ENCODE measurements at places on chromosomes 7 and 10. TPM values are rescaled to one million over a fixed set of nuclear protein-coding genes. Genes with fewer than 3 reads are reported as not detected.
A peak's percentile ranks its signal among the peaks of the same experiment; 100 is the strongest.

- peak; percentile 6 for DNase-seq
These were observed 780 bp downstream of the ALDH18A1 start for GRCh38 chr10:95655571-95656290.

DNA sequence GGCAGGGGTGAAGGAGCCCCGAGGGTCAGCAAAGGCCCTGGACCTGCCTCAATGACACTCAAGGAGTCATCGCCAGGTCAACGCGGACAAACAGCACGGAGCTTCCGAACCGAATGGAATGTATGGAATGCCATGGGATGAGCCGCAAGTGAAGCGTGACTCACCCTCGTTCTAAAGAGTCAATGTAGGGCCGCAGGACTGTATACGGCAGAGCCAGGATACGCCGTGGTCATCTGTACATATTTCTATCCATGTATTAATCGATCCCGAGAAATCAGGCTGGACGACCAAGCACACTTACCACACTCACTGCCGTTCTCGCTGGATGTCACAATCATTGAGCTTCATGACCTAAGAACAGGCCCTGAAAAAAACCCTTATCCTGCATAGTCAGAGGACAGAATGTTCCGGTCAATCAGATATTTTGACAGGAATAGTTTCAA lies 4.3 kb downstream of the SNX8 start:
- peak; percentile 95 for DNase-seq

DNA sequence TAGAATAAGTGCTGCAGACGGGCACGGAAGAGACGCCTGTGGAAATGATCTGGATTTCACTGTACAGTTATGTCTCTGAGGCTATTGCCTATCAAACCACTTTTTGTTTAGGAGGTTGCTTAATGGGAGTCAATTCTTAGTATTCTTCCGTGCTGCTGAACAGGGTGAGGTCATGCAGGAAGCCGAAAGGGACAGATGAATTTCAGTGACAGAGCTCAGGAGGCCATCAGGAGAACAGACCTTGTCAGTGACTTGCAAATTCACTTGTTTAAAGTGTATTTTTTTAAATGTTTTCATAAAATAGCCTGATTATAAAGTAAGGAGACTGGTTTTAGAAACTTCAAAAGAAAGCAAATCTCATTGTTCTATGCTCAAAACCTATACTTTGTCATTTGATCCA lies 58.9 kb downstream of the XRCC2 start:
- DNase-seq: no peak

DNA sequence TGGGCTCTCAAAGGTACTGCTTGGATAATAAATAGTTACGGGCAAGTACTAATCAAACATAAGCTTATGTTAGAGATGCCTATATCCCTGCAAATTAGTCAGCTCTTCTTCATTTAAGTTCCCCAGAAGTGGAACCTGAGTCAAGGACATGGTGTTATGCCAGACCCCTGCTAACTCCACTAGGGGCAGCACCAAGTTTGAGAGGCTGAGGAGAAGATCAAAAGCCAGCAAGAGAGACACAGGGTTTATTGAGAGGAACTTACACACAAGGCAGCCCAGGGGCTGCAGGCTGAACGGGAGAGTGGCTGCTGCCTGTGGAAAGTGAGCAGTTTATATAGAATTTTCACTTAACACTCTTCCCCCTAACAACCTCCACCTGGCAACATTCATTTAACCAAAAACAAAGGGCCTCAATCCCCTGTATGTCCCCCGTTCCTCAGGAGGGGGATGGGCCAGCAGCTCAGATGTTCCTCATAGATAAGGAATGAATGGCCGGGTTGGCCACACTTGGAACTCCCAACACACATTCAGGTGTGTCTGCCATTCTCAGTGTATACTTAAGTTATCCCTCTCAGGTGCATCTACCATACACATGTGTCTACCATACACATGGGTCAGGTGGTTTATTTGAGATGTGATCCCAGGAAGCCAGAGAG lies 62.6 kb upstream of the GHITM start:
- no peak for DNase-seq

HOXA7 gene
- total RNA-seq: 2.6 TPM

DNA sequence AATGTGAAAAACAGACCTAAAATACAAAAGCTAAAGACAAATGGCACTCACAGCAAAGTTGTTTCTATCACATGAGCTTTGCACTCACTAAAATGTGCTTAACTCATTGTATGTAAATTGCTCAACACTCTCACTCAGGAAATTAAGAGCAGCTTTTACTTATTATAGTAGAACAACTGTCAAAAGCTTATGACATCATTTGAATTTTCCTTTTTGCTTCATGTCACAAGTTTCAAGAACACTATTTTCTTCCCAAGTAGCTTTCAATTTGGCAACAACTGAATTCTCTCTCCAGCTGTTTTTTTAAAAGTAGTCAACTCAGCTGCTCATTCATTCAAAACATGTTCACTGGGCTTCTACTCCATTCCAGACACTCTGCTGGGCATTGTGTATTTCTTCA lies 46.9 kb downstream of the ATE1 start:
- no peak for DNase-seq

DNA sequence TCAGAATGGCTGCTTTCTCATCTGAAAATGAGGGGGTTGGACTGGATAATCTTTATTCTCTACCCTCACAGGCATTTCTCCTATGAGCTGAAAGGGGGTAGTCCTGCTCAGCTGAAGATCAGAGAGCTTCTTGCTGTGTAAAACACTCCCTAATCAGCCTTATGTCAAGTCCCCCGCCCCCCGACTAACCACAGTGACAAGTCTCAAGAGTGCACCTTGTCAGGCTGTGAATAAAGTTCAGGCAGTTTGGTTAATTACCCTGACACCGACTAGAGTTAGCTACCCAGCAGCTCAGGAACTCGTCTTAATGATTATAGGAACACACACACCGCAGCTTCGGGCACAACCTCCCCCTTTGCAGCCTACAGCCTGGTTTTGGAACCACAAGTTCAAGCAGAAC lies 513.7 kb downstream of the RPS24 start:
- no peak for DNase-seq

LRMDA gene
- total RNA-seq: 3.6 TPM

- DNase-seq: no peak
These were observed 46.7 kb upstream of the RBM33 start for GRCh38 chr7:155597753-155598140.

LIPJ gene
- not detected for total RNA-seq

DNA sequence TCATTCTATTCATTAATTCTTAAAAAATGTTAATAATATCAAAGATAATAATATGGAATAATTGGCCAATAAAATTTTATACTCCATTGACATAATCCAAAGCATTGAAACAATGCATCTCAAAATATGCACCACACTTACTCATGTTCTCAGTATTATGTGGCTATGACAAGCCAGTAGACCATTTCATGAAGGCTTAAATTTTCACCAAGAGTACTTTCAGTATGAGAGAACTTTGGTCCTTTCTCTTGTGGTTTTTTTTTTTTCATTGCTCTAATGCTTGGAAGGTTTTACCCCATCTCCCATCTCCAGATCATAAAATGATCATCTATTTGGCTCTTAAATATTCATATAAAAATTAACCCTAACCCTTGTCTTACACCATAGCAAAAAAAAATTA lies 45.5 kb upstream of the TMEM140 start:
- no peak for DNase-seq

DNA sequence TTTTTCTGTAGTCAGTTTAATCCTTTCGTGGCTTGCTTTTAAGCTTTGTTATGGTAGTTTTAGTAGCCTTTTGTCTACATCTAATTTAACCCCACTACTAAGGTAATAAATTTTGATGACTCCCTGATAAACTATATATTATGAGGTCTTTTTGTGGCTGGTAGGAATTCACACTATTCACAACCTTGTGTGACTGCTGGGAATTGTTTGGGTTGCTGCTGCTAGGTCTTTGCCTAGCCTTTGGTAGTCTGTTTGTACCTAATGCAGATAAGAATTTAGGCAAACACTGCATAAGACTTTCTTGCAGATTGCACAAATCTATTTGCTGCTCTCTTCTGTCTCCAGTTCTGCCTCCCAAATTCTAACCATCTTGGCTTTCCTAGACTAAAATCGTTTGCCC lies 58.3 kb downstream of the SHOC2 start:
- no peak for DNase-seq

- peak; percentile 71 for DNase-seq
These were observed 658.3 kb downstream of the SUGCT start for GRCh38 chr7:40793132-40793531.

DNA sequence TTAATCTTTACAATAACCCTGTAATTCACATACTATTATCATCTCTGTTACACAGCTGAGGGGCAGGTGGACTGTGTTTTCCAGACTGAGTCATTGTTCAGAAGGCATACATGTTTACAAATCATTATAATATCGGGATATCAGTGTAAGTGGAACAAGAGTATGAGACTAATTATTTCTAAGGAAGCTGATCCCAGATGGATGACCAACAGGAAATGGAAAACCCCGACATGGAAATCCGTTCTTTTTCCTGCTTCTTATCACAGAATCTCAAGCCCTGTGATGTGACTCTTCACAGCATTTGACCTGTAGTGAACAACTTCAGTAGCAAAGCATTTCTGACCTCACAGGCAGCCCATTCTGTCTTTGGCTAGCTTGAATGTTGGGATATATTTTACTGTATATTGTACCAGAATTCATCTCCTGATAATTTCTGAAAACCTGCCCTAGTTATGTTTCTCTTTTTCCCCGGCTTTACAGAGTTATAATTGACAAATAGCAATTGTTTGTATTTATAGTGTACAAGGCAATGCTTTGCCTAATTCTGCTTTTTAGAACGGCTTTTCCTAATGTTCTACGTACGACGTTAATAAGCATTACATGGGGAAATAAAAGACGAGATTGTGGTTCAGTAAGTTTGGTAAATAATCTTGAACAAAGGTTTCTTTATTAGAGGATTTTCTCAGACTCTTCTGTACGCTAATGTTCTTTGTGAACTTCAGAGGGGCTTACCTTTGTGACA lies 78.6 kb upstream of the SYPL1 start:
- no peak for DNase-seq

TMEM176A gene
- not detected for total RNA-seq

- DNase-seq: peak; percentile 88
These were observed 137.3 kb downstream of the ANLN start for GRCh38 chr7:36526863-36527548.

GRCh38 chr10:5500162-5500670 lies 846 bp upstream of the CALML5 start:
- no peak for DNase-seq

CTAGE8 gene
- 1.2 TPM for total RNA-seq

GRCh38 chr7:76071316-76072242 lies 23.7 kb downstream of the MDH2 start:
- DNase-seq: no peak

DNA sequence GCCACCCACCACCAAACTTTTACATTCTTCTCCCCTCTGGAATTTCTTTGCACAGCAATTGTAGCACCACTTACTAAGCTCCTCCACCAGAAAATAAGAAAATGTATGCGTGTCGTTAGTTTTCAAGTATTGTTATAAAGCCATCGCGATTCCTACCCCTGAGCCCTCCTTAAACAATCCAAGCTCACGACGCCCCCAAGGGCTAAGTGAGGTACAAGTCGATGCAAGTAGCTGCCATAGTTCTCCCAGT lies 1.3 kb downstream of the FRAT2 start:
- no peak for DNase-seq

- DNase-seq: peak; percentile 44
These were observed 63.2 kb downstream of the VCL start for GRCh38 chr10:74061104-74061503.

- no peak for DNase-seq
These were observed 516.7 kb upstream of the CELF2 start for GRCh38 chr10:10500937-10501336.

DNA sequence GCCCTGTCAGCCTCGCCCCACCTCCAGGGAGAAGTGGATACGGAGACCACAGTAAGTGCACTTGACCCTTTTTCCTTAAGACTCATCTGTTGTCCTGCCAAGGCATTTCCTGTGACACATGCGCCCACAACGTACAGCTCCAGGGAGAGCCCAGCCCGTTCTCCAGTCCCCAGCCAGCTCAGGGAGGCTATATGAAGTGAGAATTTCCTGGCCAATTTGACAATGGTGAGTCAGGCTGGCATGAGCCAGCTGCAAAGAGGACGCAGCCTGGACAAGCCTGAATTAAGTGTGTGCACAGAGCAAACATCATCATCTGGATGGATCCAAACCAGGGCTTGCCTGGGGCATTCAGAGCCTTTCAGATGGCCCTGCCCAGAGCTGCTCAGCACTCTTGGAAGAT lies 244.8 kb downstream of the KCNMA1 start:
- peak; percentile 100 for DNase-seq

- no peak for DNase-seq
These were observed 72.4 kb upstream of the LRRC4 start for GRCh38 chr7:128103498-128104107.

DNA sequence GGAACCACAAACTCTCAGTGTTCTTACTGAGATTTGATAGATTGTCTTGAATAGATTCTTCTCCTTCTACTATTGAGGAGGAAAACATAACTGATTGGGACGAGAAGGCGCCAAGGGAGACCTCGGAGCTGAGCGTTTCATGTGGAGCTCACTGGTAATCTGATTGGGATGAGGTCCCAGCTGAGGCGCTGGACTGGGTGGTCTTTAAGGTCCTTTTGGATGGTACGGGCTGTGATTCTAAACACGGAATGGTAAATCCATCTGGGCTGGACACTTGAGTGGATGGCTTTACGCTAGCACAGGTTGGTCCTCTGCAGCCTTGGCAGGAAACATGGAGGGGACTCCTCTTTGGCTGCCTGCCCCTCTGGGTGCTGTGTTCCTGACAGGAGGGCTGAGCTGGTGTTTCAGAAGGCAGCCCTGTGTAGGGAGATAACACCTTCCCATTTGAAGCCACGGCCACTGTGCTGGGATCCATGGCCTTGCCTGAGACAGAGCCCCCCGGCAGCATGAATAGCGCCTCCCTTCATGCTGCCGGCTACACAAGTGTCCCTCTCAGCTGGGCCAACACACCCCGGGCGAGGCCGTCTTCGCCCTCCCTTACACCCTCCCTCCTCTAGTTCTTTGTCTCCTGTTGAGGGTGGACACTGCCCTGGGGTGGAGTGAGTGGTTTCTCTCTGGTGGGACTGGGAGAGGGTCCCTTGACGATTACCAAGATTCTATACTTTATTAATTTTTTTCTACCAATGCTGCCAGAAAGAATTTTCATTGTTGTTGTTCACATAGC lies 203.2 kb upstream of the SHH start:
- DNase-seq: no peak

DNA sequence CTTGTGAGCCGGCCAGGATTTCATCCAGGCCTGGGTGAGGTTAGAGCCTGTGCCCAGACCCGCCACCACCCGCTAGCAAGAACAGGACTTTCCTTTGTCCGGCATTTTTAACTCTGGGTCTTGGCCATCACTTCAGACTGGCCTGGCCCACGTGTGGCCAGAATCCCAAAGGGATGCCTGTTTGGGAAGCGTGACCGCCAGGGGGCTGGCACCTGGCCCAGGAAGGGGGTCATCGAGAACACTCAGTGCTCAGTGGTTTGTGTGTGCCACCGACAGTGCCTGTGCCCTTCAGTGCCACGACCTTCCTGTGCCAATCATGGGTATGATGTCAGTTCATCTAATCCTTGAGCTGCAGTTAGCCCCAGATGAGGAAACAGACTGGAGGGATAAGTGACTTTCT lies 85.0 kb downstream of the ZMIZ1 start:
- no peak for DNase-seq

SKIDA1 gene
- 0.17 TPM for total RNA-seq

GRCh38 chr7:129903935-129904334 lies 48.8 kb downstream of the UBE2H start:
- no peak for DNase-seq
